ENCODE measurements at places on chromosomes 1 and 21.
A peak's percentile ranks its signal among the peaks of the same experiment; 100 is the strongest.

DNA sequence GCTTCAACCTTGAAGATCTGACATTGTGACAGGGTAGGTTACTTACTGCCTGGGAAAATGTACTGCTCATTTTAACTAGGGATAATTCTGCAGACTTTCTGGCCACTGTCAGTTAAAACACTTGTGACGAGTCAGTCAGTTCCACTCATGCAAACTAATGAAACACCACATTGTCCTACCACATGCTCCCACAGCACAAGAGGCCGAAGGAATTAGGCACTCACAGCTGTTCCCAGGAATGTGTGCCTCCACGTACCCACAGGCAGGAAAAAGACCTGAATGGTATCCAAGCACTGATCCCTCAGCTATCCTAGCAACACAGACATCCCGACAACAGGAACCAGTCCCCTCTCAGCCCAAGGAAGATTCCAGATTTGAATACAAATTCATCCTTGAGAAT, 12.3 kb downstream of the BCAR3 start:
- DNase-seq, result no peak

- no peak for DNase-seq
Measured at GRCh38 chr1:228081578-228082213, 812 bp upstream of the ARF1 start.

GRCh38 chr21:36384885-36385232, 333 bp upstream of the CHAF1B start:
- no peak for DNase-seq

DNA sequence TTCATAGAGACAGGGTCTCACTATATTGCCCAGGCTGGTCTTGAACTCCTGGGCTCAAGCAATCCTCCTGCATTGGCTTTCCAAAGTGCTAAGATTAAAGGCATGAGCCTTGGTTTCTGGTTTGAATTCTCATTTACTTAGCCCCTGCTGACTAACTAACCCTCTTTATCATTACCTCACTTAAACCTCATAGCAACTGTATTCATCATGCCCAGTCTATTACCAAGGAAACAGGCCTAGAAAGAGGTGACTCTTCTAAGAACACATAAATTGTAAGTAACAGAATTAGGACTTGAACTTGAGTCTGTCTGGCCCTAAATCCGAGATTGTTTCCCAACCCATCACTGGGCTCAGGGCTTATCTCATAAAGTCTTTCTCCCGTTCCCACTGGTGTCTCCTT, 44.2 kb downstream of the TMEM53 start:
- DNase-seq, result no peak

DNA sequence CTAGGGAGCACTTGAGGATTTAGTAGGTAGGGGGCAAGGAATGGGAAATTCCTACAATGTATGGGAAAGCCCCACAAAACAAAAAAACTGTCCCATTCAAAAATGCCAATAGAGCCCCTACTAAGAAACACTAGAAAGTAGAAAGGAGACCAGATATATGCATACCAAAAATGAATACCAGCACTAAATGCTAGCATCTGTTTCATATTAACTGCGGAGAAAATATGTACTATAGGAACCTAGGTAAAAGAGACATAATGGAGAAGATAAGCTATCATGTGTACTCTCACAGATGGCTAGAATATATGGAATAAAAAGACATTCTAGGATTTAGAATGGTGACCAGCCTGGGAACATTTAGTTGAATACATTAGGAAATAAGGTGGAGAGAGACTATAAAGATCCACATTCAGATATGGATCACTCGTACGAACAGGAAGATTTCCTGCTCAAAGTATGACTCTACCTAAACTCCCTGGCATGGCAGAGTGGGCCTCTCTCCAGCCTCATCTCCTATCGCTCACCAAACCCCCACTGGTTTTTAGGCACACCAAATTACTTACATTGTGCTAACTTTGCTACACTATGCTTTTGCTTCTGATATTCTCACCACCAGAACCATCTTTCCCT, 18.3 kb downstream of the ZNHIT6 start:
- no peak for DNase-seq

- no peak for DNase-seq
Measured at GRCh38 chr1:157844089-157844830, 2.7 kb upstream of the CD5L start.

GRCh38 chr1:172778456-172779455, 119.9 kb downstream of the FASLG start:
- DNase-seq, result peak; percentile 4

DNA sequence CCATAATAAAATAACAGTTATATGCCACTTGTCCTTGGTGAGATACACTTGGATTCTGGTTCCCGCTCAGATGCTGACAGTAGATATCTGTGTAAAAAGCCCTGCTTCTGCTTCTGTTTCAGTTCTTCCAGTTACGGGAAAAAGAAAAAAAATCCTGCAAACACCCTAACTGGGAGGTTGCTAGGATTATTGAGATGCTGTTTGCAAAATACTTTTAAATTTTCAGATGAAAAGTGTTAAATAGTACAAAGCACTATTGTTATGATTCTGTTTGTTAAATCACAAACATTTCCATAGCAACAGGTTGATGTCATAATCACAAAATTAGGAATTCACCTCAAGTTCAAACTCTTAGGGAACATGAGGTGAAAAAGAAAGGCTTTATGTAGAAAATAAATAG, 232.3 kb downstream of the HMCN1 start:
- no peak for DNase-seq

DNA sequence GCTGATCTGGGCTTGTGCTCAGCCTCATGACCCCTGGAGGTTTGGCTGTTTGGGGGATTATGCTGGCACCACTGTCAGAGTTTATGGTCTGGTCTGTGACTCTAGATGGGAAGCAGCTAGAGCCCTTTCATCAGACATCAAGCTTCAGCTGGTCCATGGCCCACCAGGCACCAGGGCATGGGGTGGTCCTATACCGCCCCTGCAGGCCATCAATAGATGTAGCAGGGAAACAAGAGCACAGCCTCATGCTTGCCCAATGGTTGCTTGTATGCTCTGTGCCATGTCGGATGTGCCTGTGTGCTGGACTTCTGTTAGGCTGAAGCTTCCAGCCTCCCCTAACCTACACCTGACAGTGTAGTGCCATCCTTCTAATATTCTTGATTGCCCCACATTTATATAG, 71.1 kb upstream of the CD34 start:
- DNase-seq, result no peak

DNA sequence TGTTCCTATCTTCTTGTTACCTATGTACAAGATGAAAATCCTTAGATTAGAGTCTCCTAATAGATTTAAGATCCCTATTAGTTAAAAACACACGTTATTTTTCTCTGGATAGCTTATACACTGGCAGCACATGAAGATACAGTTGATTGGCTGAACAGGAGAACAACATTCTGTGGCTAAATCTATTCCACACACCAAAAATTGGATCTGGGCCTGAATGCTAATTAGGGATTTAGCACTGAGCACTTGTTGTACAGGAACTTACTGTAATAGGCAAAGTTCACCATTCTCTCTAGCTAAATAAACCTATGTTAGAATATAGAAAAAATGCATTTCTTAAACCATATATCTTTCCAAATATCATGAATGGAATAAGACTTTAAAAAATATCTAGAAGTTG, 117.1 kb upstream of the PTGFR start:
- no peak for DNase-seq

DNA sequence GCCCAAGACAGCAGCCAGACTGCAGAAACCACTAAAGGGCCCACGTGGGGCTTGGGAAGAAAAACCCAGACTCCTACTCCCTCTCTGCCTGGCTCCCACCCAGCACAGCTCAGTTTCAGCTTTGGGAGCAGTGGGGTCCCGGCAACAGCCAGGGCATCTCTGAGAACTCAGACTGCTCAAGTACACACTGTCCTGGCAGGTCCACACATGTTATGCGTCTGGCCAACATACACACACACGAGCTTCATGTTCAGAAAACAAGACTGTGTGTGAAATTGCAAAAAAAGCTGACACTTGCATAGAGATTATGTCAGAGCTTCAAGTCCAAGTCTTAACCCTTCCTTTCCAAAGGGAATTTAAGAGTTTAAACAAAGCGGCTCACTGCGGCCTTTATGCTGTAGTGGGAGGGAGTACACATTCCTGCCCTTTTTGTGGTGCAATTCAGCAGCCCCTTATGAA, 136.6 kb upstream of the CD34 start:
- no peak for DNase-seq

- DNase-seq, result no peak
Measured at GRCh38 chr1:89904219-89904980, 83.6 kb downstream of the LRRC8D start.

GRCh38 chr1:26121854-26122773, 10.5 kb downstream of the PDIK1L start:
- no peak for DNase-seq

DNA sequence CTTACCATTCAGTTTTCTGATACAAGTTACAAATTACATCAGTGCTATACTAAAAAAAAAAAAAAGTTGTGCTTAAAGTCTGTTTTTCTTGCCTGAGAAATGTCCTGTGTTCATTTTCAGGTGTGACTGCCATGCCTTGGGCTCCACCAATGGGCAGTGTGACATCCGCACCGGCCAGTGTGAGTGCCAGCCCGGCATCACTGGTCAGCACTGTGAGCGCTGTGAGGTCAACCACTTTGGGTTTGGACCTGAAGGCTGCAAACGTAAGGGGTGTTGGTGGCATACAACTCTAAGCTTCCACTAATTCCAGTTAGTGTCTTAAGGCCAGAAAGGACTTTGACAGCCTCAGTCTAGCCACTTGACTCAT, 60.1 kb upstream of the LAMC2 start:
- DNase-seq, result peak; percentile 0

GRCh38 chr1:221449801-221450470, 292.0 kb downstream of the DUSP10 start:
- DNase-seq, result no peak

- no peak for DNase-seq
Measured at GRCh38 chr1:86226204-86226603, 69.6 kb upstream of the COL24A1 start.

- DNase-seq, result no peak
Measured at GRCh38 chr1:46686255-46686654, 14.6 kb downstream of the TEX38 start.

- DNase-seq, result no peak
Measured at GRCh38 chr1:920010-920409, 3.7 kb upstream of the SAMD11 start.

DNA sequence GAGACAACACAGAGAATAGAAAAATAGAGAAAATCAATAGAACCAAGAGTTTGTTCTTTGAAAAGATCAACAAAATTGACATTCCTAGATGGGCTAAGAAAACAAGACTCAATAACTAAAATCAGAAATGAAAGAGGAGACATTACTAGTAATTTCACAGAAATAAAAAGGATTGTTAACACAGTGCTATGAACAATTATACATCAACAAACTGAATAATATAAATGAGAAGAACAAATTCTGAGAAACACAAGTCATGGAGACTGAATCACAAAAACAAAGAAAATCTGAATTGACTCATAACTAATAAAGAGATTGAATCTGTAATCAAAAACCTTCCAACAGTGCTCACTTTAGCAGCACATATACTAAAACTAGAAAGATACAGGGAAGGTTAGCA, 51.6 kb upstream of the TTC39A start:
- DNase-seq, result no peak

DNA sequence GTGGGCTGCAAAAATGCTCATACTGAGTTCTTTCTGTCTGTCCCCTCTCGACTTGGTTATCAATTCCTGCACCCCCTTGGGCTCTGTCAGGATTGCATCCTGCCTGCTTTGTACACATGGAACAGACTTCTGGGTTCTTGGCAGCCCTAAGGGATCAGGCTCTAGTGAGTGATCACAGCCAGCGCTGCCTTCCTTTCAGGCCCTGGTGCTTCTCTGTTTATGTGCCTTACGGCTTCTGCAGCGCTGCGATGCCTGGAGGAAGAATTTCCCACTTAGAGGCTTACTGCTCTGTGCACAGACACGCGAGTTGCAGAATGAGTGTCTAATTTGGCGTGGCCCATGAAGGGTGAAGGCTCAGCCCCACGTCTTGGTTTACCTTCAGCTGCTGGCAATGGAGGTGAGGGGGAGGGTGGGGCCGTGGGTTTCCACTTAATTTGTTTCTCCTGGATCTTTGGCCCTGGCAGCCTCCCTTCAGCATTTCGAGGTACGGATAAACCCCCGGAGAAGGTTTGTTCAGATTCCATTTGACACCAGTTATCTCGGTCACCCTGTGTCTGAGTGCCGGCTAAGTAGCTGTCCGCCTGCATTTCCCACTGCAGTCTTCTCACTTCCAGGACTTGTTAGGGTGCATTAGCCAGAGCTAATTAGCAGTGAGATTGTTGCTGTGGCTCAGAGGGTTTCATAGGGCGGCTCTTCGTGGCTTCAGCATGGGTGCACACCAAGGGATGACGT, 227.3 kb downstream of the DYRK1A start:
- DNase-seq, result no peak

GRCh38 chr1:180137776-180138175, 16.9 kb upstream of the QSOX1 start:
- no peak for DNase-seq
